ENCODE measurements at places on chromosomes 7 and 10. TPM values are rescaled to one million over a fixed set of nuclear protein-coding genes. Genes with fewer than 3 reads are reported as not detected.

DNA sequence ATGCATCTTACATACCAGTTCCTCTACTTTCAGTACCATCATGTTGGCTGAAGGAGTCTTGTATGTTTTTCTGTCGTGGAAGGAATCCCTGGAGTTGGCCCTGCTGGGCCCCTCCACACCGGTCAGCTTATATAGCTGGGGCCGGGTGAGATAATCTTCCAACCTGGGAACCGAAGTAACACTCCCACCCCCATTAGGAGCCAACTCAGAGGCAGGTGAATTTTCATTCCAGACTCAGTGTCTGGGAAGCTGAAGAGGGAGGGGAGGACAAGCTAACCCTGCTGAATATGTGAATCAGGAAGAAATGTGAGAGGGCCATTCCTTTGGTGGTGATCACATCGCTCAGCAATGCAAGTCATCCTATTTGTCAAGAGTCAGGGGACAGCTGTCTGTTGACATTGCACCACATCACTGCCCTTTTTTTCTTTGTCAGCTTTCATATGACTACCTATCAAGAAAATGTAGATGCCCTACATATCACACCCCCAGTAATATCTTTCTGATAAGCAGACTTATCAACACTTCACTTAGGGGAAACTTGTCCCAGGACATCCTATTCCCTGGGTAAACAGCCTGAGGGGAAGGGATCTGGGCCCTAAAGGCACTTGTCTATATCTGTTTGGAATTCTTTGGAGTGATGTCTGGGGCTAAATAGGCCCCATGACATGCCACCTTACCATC is at the start of gene ANKRD1:
TSS of gene ANKRD1 (minus strand) at position 102 of the 681 bp plus-strand sequence. CDS start at position 42, 60 bp downstream.
- no peak for DNase-seq

- DNase-seq: no peak
Observed at GRCh38 chr10:94630017-94630688, 53.4 kb upstream of the CYP2C18 start.

- peak; percentile 64 for DNase-seq
Observed at GRCh38 chr7:63925626-63926460, 72.8 kb upstream of the ZNF722 start.

DNA sequence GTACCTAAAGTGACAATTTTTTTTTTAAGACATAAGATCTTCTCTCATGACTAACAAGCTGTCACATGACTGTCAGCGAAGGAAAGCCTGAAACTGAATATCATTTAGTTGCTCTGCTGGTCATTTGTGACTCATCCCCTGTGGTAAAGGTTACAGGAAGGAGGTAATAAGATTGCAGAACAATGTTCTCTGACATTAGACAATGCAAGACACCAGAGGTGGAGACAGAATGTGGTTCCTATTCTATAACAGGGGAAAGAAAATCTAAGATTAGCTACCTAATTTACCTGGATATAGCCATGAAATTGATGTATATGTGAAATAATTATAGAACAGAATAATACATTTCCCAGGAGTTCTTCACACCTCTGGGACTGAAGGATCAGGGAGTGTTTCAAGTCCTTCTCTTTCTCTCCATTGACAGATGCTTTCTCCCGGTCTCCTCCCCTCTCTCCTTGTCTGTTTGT is 47.7 kb downstream of the LRGUK start:
- no peak for DNase-seq

DNA sequence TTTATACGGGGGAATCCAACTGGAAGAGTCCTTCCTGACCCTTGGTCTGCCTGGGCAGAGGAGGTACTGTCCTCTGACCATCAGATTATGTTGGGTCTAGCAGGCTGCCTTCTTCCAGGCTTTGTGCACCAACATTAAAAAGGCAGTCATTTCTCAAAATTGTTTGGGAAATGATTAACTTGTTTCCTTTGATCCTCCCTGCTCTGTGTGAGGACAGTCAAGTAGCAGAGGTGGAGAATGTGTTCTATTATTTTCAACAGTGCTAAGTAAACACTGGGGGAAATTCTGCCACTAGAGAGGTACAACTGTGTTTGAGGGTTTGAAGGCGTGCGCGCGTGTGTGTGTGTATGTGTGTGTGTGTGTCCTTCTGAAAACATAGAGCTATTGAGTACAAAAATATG is 20.6 kb downstream of the ACSL5 start:
- DNase-seq: peak; percentile 58

- DNase-seq: no peak
Observed at GRCh38 chr10:101565936-101566332, 22.1 kb downstream of the POLL start.

GRCh38 chr7:30726296-30727006 is 25.5 kb upstream of the INMT start:
- no peak for DNase-seq

DNA sequence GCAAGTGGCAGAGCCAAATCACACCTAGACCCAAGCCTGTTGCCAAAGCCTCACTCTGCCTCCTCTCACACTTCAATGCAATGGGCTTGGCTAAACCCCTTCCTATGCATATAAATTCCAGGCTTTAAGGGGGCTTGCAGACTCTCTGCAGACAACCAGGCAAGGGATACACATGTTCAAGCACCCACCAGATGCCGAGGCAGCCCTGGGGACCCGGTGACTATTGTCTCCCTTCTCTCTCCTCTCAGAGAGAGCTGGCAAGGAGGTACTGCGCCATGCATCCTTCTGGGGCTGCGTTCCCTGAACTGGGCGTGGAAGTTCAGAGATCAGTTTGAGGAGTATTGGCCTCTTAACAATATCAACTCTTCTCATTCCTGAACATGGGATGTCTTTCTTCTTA is 131.2 kb downstream of the ARHGAP22 start:
- no peak for DNase-seq

GRCh38 chr7:24836084-24836483 is 78.8 kb upstream of the GSDME start:
- no peak for DNase-seq

DNA sequence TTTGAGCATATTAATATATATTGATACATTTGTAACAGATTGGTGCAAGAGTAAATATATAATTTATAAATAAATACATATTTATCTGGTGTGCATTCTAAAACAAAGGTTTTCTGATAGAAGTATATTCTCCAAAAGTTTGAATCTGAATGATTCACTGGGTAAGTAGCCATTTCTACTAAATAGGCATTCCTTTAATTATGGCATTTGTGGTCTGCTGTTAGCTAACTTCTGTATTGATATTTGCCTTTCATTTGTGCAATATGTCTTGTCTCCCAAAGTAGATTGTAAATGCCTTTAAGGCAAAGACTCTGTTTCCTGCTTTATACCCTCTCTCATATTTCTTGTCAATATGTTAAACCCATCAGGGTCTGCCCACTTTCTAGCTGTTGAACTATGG is 11.1 kb upstream of the ARID5B start:
- no peak for DNase-seq

DNA sequence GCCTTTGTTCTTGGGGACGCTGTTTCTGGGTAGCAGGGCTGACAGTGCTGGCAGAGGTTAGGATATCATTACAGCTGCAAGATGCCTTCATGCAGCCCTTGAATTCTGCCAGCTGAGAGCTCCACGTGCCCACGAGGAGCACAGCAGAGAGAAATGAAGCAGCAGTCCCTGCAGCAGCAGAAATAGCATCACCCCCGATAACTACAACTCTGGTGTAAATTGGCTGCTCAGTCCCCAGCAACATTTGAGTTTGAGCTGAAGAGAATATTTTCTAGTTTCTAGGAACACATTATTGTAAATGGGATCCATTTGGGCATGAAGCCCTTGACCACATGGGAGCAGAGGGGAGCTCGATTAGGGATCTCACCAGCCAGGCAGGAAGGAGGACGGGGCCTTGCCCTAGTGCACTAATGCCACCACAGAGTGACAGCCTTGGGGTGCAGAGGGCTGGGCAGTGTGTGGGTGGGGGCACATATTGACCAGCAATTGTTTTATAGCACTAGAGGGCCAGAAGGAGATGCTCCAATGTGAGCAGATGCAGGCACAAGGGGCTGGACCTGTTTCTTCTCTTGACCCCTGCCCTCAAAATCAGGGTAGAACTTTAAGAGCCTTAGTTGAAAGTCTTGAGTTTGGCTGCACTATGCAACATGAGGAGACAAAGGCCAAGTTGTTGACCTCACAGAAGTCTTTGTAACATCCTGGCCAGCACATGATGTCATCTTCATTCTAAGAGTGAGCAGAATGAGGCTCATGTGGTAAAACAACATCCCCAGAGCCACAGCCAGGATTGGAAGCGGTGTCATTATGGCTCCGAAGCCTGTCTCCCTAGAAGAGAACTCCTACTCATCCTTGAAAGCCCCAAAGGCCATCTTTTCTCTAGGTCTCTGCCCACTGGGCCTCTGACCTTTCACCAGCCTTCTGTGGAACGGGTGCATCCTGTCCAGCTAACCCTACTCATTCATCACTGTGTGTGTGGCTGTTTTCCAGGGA is 52.6 kb downstream of the ADCY1 start:
- no peak for DNase-seq

- peak; percentile 33 for DNase-seq
Observed at GRCh38 chr10:27743877-27744801, 1.5 kb downstream of the MKX start.

Gene TUBGCP2
- total RNA-seq: 68.3 TPM

Gene COL1A2
- total RNA-seq: 105 TPM

Gene SLC26A5
- total RNA-seq: 0.32 TPM

Gene ZFAND2A
- total RNA-seq: 33.3 TPM

Gene CALML5
- total RNA-seq: not detected

Gene CDHR1
- 107 TPM for total RNA-seq

Gene VENTX
- not detected for total RNA-seq

Gene TMEM26
- total RNA-seq: 0.27 TPM
